ENCODE measurements at places on chromosomes 11 and 22.
A peak's percentile ranks its signal among the peaks of the same experiment; 100 is the strongest.

DNA sequence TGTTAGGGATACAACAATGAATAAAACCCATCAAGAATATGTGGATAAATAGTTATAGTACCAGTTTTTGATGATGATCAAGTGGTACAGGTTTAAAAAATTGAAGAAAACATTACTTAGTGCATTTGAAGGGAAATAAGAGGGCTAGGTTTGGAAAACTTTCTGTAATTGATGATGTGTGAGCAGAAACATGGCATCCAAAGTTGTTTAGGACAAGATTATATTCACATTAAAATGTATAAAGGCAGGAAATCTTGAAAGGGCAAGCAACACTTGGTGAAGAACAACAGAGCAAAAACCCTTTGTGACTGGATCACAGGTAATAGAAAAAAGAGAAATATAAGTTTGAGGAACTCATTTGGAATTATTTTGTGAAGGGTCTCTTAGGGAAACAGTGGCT, 572.3 kb upstream of the RAG2 start:
- no peaks in the 10 kb centered on the region for H3K27me3 ChIP-seq
- H3K36me3 ChIP-seq, result no peaks in the 10 kb centered on the region
- no peak overlapping the region for H3K4me3 ChIP-seq
- H3K4me1 ChIP-seq, result no peaks in the 10 kb centered on the region
- H3K27ac ChIP-seq, result no peak overlapping the region

- no peaks in the 10 kb centered on the region for H3K4me1 ChIP-seq
- DNase-seq, result no peak
- no peaks in the 10 kb centered on the region for H3K36me3 ChIP-seq
- no peak overlapping the region for H3K4me3 ChIP-seq
- no peak overlapping the region for H3K27ac ChIP-seq
- no peaks in the 10 kb centered on the region for H3K27me3 ChIP-seq
These were observed 22.8 kb upstream of the TRIM21 start for GRCh38 chr11:4416306-4416705.

- DNase-seq, result no peak
- H3K4me1 ChIP-seq, result no peaks in the 10 kb centered on the region
- H3K27me3 ChIP-seq, result peaks cover 21% of the 10 kb centered on the region
- no peaks in the 10 kb centered on the region for H3K36me3 ChIP-seq
These were observed 12.0 kb downstream of the BACE1-AS start for GRCh38 chr11:117303101-117303500.

DNA sequence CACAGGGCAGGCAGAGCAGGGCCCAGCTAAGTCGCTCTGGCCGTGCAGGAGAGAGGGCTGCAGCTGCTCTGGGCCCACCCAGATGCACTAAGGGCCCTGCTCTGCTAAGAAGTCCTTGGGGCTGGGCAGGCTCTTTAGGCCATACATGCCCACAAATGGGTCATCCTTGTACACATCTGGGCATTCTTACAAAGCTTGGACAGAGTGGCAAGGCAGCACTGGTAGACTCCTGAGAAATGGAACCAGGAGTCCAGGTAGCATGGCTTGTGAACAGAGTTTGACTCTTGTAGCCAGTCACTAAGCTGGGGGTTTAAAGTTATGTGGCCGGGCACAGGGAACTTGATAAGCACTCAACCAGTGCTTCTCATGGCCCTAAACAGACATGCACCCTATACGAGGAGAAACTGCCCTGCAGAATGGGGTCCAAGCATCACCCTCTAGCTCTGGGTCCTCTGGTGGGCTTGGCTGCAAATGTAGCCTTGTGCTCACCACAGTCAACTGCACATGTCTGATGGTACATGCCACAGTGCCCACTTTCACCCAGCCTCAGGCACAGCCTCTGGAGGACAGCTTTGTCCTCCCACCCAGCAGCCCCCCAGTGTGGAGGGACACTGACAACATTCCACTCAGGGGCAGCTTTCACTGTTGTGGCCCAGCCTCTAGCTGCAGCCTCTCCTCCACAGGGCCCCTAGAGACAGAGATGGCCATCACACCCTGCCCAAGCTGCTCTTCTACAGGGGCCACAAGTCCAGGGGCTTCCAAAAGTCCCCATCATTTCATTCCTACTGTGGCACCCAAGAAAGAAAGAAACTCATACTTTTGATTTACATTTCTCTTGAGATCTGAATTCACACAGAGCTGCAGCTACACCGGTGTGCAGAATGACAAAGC, 75.2 kb downstream of the DGCR2 start:
- H3K27me3 ChIP-seq, result no peaks in the 10 kb centered on the region
- H3K36me3 ChIP-seq, result peaks cover 90% of the 10 kb centered on the region
- no peak overlapping the region for H3K27ac ChIP-seq
- H3K4me1 ChIP-seq, result no peaks in the 10 kb centered on the region

GRCh38 chr11:36455658-36456111, 54.4 kb downstream of the TRAF6 start:
- H3K4me1 ChIP-seq, result peaks cover 16% of the 10 kb centered on the region
- H3K4me3 ChIP-seq, result no peak overlapping the region
- H3K36me3 ChIP-seq, result no peaks in the 10 kb centered on the region
- no peak for DNase-seq

DNA sequence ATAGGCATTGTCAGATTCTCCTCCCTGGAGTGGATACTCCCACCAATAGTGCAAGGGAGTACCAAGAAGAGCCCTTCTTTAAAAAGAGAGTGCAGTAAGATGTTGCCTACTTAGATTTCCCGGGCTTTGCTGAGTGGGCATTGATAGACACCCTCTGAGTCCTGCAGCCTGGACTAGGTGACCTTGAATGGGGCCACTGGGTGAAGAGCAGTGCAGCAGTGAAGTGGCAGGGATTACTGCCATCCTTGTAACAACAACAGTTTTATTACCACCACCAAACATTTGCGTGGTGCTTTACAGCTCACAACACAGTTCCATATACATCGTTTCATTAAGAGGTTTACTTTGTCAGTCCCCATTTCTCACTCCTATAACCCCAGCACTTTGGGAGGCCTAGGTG, 59.4 kb downstream of the MICAL2 start:
- no peaks in the 10 kb centered on the region for H3K27me3 ChIP-seq
- H3K4me3 ChIP-seq, result no peak overlapping the region
- DNase-seq, result no peak
- no peaks in the 10 kb centered on the region for H3K36me3 ChIP-seq
- no peak overlapping the region for H3K27ac ChIP-seq
- H3K4me1 ChIP-seq, result no peaks in the 10 kb centered on the region

DNA sequence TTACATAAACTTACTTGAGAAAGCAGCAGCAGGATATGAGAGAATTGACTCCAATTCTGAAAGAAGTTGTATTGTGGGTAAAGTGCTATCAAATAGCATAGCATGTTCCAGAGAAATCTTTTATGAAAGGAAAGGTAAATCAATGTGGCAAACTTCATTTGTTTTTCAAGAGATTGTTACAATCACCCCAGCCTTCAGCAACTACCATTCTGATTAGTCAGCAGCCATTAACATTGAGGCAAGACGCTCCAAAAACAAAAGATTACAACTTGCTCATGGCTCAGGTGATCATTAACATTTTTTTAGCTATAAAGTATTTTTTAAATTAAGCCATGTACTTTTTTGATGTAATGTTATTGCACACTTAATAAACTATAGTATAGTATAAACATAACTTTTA, 357.2 kb downstream of the TMEM135 start:
- no peaks in the 10 kb centered on the region for H3K27me3 ChIP-seq
- no peak overlapping the region for H3K4me3 ChIP-seq
- no peak overlapping the region for H3K27ac ChIP-seq

- no peak for DNase-seq
- no peak overlapping the region for H3K27ac ChIP-seq
- no peak overlapping the region for H3K4me3 ChIP-seq
- no peaks in the 10 kb centered on the region for H3K36me3 ChIP-seq
These were observed 116.9 kb upstream of the PAX6 start for GRCh38 chr11:31927982-31928381.

DNA sequence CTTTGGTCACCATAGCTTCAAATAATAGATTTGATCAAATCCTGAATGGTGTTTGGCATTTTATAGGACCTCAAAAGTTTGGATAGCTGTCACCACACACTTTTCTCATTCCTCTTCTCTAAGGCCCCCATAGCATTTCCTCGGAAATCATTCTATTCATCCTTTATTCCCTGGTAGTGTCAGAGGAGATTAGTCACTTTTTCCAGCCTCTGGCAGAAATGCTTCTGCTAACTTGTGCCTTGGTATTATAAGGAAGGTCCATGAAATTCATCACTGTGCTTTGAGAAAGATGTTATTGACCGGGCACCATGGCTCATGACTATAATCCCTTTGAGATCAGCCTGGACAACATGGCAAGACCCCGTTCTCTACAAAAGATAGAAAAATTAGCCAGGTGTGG, 19.7 kb upstream of the NUP160 start:
- H3K4me1 ChIP-seq, result peaks cover 5% of the 10 kb centered on the region
- no peak overlapping the region for H3K4me3 ChIP-seq
- no peaks in the 10 kb centered on the region for H3K36me3 ChIP-seq

DNA sequence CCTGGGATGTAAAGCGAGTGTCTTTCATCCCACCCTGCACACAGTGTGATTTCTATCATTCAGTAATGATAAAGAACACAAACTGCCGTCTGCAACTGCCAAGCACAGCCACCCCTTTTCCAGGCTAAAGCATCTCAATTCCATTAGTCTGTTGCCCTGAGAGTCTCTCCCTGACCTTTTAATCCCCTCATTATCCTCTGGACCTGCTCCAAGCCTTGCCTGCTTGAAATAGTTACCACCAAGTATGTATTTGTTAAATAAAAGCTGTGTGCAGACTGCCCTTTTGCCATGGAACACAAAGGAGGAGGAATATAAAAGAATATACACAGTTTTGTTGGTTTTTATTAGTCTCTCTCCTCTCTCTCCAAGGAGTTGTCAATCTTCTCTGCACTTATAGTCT, 13.0 kb downstream of the GRAP2 start:
- H3K36me3 ChIP-seq, result peaks cover 26% of the 10 kb centered on the region
- DNase-seq, result no peak
- peak overlapping the region; percentile 87 for H3K27ac ChIP-seq
- H3K4me3 ChIP-seq, result no peak overlapping the region
- no peaks in the 10 kb centered on the region for H3K27me3 ChIP-seq

DNA sequence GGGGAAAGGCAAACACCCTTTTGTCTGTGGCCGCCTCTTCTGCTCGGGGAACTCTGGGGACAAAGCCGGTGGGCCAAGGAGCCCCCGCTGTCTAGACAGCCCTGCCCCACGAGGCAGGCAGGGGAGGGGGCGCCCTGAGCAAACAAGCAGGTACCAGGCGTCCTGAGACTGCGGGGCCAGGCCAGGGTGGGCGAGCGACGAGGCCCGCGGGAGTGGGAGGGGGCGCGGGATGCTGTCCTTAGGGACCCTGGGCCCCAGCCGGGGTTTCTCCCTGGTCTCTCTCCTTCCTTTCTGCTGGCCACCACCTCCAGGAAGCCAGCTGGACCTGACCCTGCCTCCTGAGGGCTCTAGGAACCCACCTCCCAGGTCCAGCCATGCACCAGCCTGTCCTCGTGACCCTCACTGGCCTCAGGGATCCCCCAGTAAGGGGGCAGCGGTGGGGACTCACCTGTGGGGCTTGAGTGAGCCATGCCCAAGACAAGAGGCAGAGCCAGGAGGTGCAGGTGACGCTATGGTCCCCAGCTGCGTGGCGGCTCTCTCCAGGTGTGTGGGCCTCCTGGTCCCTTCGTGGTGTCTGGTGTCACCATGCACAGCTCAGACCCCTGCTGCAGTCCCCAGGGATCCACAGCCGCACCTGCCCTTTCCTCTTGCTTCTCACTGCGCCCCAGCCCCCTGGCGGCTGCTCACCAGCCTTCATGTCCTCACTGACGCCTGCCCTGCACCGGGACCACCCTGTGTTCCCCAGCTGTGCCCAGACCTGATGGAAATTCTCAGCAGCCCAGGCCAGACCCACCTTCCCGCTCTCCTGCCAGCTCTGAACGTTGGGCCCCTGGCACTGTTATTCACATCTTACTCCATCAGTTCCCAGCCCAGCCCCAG, 26.5 kb upstream of the MUC5AC start:
- H3K36me3 ChIP-seq, result no peaks in the 10 kb centered on the region
- H3K27me3 ChIP-seq, result peaks cover 2% of the 10 kb centered on the region
- no peak overlapping the region for H3K4me3 ChIP-seq
- no peaks in the 10 kb centered on the region for H3K4me1 ChIP-seq

- no peaks in the 10 kb centered on the region for H3K27me3 ChIP-seq
- H3K36me3 ChIP-seq, result no peaks in the 10 kb centered on the region
- no peak overlapping the region for H3K27ac ChIP-seq
- DNase-seq, result no peak
These were observed 4.6 kb downstream of the DCHS1 start for GRCh38 chr11:6650980-6651379.

DNA sequence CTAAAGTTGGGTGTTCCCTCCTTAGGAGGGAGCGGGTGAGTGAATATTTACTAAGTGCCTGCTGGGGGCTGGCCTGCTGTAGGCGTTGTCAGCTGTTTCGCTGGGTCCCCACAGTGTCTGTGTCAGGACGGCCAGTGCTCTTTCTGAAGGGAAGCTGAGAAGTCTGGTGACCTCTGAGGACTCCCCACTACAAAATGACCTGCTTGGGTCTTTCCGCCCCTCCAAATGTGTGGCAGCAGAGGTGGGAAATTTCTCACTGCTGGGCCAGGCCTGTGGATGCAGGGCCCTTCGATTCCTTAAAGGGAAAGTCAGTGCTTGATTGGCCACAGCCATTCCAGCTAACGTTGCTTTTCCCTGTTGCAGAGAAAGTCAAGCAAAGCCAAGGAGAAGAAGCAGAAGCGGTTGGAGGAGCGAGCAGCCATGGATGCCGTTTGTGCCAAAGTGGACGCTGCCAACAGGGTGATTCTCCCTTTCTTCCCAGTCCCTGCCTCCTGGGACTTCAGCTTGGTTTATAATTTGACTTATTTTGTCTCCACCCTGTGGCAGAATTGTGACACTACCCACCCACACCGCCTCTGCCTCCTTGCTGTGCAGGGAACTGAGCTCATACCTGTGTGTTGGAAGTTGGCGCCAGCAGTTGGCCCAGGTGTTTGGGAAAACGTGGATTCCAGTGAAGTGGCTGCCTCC, 6.8 kb downstream of the NAA40 start:
- H3K27me3 ChIP-seq, result no peaks in the 10 kb centered on the region
- H3K27ac ChIP-seq, result no peak overlapping the region
- DNase-seq, result peak; percentile 18
- peaks cover 2% of the 10 kb centered on the region for H3K36me3 ChIP-seq
- H3K4me1 ChIP-seq, result no peaks in the 10 kb centered on the region

DNA sequence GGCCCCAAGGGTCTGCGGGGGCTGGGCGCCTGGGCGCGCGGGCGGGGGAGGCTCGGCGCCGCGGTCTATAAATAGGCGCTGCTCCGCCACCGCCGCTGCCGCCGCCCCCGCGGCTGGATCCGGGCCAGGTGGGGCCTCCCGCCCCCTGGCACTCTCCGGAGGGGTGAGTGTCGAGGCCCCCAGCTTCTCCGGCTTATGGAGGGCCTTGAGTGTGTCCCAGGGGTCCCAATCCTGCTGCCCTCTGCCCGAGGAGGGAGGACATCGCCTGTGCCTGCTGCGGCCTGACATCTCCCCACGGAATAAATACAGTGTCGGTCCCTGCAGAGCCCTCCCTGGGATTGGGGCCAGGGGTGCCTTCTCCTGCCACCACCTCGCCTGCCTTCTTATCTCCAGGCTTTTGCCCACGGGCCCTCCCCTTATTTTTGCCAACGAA, 4.3 kb upstream of the GP1BB start:
- H3K27ac ChIP-seq, result no peak overlapping the region
- H3K4me1 ChIP-seq, result peaks cover 34% of the 10 kb centered on the region
- no peak for DNase-seq
- no peaks in the 10 kb centered on the region for H3K27me3 ChIP-seq
